LoVo (cell line): ENCODE measurements at places on chromosomes 5 and 9.

- no peak for DNase-seq
These were observed 6.3 kb upstream of the ISCA1 start for GRCh38 chr9:86288499-86289198.

DNA sequence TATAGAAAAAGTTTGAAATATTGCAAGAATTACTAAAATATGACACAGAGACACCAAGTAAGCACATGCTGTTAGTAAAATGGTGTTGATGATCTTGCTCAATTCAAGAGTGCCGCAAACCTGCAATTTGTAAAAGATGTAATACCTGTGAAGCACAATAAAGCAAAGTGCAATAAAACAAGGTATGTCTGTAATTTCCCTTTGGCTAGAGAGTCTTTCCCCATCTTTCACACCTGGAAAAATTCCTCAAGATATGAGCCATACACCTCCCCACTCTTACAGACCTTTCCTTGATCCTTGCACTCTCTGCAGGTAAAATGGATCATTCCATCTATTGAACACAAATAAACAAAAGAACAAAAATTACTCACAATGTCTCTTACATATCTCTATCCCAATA, 597.8 kb downstream of the EFNA5 start:
- DNase-seq = no peak

DNA sequence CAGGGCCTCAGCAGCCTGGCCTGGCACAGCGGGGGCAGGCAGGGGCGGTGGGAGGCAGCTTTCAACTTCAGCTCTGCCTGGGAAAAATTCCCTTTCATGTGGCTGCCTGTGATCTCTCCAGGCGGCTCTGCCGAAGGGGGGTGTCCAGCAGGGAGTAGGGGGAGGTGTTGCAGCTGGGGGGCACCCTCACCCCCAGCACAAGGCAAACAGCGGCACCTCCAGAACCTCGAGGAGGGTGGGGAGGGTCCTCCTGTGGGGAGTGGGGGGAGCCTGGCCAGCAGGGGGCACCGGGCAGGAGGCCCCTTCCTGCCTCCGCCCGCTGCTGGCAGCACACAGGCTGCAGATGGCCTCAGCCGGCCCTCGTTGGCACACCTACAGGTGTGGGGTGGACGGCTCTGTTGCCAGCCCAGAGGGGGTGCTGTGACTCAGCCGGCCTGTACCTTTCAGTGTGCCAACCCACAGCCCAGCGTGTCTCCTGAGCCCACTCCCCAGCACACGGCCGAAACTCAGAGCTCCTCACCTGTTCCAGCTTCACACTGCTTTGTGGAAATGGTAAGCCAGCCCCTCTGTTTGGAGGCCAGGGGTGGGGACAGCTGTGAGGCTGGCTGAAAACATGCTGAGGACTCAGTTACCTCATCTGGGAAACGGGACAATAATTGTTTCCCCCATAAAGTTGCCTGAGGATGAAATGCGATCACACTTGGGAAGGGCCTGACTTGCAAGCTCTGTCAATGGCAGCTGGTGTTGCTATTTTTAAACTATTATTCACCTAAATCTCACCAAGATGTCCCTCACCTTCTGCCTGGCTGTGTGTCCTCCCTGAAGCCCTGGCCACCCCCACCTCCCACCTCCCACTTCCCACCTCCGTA, 37.0 kb downstream of the CXXC5 start:
- no peak for DNase-seq

DNA sequence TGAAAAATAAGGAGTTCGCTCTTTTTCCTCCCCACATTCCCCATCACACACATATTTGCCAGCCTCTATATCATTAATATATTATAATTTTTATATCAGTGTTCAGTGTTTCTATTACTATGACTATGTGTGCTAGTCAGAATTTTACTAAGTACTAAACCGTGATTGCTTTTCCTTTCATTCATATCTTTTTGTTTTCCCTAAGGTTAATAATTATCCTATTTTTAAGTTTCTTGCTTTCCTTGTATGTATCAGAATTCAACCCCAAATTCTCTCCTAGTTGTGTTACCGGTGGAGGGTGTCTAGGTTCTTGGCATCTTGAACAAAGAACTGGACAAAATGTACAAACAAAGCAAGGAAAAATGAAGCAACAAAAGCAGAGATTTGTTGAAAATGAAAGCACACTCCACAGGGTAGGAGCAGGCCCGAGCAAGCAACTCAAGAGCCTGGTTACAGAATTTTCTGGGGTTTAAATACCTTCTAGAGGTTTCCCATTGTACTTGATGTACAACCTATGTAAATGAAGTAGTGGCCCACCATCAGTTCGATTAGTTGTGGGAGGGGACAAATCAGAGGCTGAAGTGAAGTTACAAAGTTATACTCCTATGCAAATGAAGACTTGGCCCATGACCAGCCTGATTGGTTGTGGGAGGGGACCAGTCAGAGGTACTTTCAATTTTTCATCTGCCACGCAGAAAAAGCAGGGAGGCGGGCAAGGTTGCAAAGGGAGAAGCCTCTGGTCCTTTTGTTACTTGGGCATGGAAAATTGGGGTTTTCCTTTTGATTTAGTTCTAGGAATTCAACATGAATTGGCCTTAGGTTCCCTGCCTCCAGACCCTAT, 43.8 kb downstream of the KIAA1191 start:
- no peak for DNase-seq

DNA sequence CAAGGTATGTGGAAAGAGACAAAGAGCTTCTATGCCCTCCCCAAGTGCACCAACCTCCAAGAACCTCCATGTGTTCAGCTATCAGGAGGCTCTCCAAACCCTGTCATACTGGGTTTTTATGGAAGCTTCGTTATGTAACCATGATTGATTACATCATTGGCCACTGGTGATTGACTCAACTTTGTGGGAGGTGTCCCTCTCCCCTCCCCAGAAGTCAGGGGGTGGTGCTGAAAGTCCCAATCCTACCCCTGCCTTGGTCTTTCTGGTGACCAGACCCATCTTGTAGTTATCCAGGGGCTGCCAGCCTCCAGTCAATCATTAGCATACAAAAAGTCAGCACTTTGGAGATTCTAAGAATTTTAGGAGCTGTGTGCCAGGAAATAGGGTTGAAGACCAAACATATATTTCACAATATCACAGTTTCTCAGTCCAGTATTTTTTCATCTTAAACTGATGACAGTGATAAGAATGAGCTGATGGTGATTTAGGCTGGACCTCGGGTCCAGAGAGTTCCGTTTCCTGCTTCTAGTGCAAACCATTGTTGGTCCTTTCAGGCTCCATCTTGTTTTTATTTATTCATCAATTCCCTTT, 27.3 kb upstream of the FANCC start:
- no peak for DNase-seq
